ENCODE measurements at places on chromosomes 16 and 17.

DNA sequence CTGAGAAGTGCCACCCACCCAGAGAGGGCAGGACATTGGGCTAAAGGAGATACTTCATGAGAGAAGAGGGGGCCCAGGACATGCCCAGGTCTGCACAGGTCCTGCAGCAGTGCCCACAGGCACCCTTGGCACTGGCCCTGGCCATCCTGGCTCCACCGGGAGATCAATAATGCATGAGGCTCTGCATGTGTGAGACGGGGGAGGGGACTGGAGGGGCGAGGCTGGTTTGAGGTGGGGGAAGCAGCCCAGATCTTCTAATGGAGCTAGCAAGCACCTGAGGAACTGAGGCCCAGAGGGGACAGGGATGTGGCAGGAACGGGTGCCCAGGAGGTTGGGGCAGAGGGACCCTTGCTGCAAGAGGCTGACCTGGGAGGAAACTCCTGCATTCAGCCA is 567 bp downstream of the OSBPL7 start:
- DNase-seq, result no peak

DNA sequence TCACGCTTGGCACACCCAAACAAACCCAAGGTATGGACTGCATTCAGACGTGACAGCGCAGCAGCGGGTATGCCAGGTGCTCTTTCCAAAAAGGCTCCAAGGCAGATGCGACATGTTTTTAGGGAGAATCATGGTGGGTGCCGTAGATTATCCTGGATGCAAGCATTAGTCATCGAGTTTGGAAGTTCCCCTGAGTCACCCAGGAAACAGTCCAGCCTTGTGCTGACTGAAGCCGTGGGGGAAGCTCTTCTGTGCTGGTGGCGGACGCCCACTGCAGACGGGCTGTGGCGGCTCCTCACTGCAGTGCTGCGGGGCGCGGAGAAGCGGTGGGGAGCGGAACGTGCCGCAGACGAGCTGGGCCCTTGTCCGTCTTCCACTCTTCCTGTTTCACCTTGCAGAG is 13.9 kb downstream of the JPT2 start:
- DNase-seq, result no peak

DNA sequence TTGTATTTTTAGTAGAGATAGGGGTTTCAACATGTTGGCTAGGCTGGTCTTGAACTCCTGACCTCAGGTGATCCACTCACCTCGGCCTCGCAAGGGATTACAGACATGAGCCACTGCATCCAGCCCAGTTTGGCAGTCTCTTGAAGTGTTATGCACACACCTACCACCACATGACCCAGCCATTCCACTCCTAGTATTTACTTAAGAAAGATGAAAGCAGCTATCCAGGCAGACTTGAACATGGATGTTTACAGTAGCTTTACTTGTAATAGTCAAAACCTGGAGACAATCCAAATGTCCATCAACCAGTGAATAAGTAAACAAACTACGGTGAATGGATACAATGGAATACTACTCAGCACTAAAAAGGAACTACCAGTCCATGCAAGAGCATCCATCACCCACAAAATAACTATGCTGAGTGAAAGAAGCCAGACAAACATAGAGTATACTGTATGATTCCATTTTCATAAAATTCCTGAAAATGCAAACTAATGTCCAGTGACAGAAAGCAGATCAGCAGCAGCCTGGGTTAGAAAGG is 37.8 kb upstream of the RASD1 start:
- no peak for DNase-seq

- no peak for DNase-seq
Measured at GRCh38 chr16:885391-885790, 84.9 kb upstream of the GNG13 start.

DNA sequence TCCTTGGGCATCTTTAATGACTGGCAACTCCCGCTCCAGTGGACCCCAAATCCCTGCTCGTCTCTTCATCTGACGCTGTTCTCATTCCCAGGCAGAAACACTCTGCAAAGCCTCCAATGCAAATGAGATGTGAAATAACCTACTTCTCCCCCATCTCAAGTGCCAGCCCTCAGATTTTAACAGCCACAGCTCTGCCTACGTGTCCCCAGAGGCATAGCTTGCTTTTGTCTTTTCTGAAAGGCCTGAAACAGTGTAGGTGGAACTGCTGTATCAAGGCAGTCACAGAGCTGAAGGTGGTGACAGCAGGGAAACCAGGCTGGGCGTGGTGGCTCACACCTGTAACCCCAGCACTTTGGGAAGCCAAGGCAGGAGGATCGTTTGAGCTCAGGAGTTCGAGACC is 14.7 kb downstream of the RPH3AL start:
- DNase-seq, result no peak

GRCh38 chr17:47096343-47096742 is 92.8 kb downstream of the CDC27 start:
- no peak for DNase-seq

DNA sequence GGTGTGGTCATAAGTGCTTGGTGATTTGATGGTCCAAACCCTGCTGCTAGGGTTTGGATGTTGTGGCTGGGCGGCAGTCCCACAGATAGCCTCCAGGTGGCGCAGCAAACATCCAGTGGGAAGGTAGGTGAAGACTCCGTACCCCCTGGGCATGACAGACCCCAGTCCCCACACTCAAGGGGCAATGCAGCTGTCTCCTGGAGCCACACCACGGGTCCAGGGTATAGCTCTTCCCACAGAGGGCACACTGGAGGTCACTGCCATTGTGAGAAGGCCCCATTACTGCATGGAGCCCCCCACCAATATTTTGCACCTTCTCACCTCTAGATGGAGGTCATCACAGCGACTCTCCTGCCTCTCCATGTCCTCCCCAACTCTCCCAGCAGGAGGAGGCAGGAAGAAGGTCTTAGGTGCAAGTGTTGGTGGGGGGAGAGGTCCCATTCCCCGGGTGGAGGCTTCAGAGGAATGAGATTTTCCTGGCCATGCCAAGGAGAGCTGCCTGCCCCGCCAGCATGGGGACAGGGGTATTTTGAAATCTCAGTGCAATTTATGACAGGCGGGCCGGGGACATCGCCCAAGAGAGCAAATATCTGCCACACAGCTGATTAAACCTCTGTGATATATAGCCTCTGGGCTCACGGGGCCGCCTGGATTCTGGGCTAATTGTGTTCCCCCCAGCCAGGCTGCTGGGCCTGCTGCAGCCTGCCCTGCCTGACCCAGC is 17.1 kb upstream of the C17orf113 start:
- DNase-seq, result no peak

DNA sequence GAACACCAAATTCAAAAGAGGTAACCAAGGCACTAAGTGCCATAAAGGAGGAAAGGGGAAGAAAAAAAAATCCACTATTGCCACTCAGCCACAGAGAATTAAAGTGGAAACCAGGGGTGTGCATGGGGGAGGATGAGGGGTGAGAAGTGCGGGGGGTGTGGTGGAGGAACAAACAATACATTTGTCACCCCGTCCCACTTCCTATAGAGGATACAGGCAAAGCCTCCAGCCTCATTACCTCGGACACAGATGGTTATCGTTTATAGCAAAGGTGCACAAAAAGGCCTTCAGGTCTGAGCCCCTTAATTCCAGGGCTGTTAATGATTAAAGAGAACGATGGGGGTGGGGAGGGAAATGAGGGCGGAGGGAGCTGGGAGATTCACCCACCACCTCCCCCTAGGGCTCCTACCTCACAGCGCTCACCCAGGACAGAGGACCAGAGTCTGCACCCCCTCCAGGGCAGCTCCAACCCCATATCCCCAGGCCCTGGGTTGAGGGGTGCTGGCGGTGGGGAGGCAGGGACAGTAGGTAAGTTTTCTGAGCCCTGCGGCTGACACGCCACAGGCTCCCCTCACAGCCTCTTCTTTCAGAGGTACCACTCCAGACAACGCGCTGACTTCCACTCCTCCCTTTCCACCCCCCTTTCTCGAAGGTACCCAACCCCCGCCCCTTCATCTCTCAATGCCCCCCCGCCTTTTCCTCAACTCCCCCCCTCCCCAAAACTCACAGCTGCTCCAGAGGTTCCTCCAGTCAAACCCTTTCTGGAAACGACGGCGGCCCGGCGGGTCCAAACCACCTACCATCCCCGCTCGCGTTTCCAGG is 470 bp downstream of the DCUN1D3 start:
- DNase-seq, result no peak

DNA sequence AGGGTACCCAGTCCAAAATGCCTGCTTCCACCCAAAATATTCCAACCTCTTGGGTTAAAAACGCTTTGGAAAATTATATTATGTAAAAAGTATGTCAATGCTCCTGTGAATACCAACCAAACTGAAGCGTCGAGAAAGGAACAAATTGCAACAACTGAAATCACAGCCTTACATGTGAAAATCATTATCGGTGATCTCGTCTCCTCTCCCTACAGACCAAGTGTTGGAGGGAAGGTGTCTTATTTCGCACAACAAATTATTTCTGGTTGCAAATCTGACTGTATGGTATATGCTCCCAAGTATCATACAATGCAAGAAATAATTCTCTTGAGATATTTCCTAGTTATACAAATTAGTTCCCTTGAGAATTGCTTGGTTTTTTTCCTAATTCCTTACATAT is 89.3 kb upstream of the CDYL2 start:
- DNase-seq, result no peak

GRCh38 chr16:76222853-76223252 is 54.3 kb upstream of the CNTNAP4 start:
- DNase-seq, result no peak

- no peak for DNase-seq
Measured at GRCh38 chr17:56449176-56449575, 144.3 kb upstream of the NOG start.

DNA sequence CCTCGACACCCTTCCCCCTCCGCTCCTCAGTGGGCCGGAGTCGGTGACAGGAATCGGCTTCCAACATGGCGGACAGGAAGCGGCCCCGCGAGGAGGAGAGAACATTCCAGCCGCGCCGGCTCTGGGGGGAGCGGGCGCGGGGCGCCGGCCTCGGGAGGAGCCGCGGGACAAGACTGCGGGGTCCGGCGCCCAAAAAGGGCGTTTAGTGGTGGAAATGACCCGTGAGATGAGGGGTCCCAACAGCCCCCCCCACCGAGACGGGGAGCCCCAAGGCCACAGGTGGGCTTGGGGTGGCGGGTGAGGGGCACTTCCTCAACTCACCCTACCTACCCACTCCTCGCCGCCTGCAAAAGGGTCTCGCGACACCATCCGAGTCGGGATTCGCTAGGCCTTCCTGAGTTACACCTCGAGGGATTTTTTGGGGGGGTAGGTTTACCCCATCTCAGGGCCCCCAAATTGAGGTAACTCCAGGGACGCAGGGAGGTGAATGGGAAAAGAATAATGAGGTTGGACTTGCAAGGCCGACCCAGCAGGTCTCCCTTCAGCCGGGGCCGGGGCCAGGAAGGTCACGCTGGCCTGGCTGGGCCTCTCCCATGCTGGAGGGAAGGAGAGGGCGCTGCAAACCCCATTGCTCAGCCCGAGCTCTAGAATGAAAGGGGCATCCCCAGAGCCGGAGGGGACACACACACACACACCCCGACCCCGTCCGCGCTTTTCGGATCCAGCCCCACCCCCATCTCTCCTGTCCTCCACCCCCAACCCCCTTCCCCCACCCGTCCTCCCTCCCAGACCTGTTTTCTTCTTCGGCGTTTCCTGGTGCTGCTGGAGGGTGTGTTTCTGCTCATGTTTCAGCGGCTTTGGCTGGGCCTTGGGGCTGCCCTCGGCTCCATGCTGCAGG is 707 bp downstream of the NUFIP2 start:
- peak; percentile 29 for DNase-seq

- no peak for DNase-seq
Measured at GRCh38 chr16:11278681-11279628, 2.2 kb downstream of the PRM1 start.

DNA sequence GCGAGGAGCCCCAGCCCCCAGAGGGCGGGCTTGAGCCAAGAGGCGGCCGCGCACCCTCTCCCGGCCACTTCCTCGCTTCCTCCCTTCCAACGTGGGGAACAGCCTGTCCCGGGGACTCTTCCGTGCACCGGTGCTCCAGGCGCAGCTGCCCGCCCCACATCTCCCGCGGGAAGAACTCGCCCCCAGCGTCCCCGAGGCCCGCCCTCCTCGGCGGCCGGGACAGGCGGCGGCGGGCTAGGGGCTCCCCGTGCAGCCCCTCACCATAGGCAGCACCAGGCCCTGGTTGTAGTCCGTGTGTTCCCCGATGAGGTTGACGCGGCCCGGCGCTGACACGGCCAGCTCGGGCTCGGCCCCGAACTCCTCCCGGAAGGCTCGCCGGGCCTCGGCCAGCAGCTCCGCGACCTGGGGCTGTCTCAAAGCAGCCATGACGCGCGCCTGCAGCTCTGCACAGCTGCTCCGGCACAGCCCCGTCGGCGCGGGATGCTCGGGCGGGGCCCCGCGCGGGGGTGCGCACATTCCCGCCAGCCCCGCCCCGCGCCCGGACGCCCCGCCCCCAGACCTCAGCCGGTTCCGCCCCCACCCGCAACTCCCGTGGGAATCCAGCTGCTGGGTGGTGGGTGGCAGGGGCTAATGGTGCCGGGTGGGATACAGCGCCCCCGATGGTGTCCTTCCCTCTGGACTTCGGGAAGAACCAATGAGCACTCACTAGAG is at the start of gene GALK1:
TSS of gene GALK1 (minus strand) at position 482 of the 711 bp plus-strand sequence. CDS start at position 426, 56 bp downstream.
- DNase-seq, result peak; percentile 65

DNA sequence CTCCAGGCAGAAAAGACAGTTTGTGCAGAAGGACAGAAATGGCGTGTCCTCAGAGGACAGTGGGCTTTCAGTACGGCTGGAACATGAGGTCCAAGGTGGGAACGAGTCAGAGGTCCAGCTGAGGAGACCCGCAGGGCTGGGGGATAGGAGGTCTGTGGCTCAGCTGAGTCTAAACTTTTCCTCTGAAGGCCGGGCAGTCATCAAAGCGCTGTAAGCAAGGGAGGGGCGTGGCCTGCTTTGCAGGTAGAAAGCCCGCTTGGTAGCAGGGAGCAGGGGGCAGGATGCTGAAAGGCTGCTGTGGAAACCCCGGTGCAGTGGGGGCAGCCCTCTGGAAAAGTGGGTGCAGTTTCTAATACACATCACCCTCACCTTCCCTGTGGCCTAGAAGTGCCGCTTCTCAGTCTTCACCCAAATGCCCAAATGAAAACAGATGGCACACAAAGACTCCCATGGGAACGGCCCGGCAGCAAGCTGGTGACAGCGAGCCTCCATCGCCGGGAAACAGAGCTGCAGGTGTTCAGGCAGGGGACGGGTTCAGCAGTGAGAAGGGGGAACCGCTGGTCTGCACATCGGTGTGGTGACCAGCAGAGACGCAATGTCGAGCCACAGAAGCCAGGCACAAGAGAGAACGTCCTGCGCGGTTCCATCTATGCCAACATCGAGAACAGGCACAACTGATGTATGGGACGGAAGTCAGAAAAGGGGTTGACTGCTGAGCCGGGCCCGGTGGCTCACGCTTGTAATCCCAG is 12.2 kb upstream of the OSGIN1 start:
- DNase-seq, result no peak
